ENCODE measurements at places on chromosomes 12 and 14.

DNA sequence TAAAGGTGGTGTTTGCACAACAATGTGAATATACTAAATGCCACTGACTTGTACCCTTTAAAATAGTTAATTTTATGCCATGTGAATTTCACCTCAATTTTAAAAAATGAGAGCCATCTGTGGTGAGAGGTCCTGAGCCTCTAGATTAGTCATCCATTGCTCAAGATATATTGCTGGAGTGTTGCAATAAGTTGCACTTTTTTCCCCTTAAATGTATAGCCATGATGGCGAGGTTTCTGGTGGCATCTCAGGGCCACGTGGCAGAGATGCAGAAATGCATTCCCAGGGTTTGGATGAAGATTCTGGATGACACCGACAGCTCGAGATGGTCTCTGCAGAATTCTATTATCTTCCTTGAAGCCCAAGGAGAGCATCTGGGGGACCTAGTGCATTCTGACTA is 153.7 kb downstream of the AACS start:
- DNase-seq: no peak

GRCh38 chr12:91133871-91134270 is 22.6 kb upstream of the LUM start:
- DNase-seq: no peak

DNA sequence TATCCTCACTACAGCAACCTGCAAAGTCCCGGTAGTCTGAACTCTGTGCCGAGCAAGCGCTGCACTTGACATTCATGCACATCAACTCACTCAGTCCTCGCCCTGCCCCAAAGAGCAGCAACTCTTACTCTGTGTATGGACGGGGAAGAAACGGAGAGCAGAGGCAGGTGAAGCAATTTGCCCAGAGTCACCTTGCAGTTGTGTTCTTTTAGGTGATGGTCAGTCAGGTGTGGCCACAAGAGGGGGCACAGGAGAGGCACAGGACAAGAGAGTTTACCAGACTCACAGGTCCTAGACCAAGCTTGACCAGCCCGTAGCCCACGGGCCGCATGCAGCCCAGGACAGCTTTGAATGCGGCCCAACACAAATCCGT is 39.1 kb downstream of the TSPAN11 start:
- no peak for DNase-seq

- DNase-seq: no peak
Measured at GRCh38 chr12:126390969-126391566, 1325.8 kb downstream of the AACS start.

DNA sequence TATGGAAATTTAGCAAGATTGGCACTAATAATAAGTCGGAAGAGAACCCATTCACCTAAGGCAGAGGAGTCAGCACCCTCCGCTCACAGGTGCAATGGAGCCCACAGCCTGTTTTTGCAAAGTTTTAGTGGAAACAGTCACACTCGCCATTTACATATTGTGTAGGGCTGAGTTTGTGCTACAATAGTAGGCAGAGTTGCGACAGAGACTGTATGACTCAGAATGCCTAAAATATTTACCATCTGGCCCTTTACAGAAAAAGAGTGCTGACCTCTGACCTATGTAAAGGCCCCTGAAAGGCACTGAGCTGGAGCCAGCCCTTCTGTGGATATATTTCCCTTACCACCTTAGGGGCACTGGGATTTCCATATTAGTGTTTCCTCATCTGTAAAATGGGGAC is 79.0 kb downstream of the PRIMA1 start:
- no peak for DNase-seq

- DNase-seq: no peak
Measured at GRCh38 chr12:25789541-25789944, 168.9 kb upstream of the RASSF8 start.

- DNase-seq: no peak
Measured at GRCh38 chr12:19778797-19779196, 339.5 kb downstream of the AEBP2 start.

DNA sequence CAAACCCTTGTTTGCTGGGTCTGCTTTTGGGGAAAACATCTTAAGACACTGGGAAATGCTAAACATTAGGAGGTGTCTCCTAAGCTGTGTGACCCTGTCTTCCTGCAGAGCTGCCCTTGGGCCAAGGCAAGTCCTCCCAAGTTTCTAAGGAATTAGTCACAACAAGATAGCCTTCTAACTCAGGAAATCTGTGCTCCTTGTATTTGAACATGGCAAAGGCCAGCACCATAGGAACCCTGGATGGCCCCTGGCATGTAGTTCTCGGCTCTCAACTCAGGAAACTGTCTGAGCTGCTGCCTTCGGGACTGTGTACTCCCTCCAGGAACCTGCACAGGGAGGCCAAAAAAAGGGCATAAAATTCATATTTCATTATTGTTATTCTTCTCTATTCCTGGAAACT is 37.6 kb upstream of the LTBP2 start:
- DNase-seq: no peak

DNA sequence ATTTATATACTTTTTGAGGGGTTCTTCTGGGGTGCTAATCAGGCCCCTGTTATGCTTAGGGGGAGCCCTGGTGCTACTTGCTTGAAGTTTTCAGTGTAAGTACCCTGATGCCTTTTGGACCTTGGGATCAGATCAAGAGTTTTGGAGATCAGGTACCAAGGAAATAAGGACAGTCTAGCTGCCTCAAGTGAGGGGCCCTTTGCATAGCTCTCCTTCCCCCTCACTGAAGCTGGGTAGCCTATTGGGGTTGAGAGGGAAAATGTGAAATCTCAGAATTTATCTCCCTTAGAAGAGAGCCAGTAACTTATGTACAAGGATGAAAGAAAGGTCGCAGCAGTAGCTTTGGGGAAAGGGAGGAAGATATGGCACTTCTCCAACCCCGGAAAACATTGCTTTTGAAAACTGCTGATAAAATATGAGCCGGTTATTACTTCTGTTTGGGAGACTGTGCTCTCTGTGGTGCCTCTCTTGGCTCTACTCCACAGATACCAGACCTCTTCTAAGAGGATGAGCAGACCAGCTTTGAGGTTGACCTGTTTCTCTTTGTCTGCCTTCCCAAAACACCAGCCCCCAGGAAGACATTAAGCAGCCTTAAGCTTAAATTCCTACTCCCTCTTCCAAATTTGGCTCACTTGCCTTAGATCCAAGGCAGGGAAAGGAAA is 8.8 kb upstream of the AMHR2 start:
- DNase-seq: no peak

GRCh38 chr12:83018088-83018487 is 331.4 kb downstream of the TMTC2 start:
- DNase-seq: no peak
